CD8-positive, alpha-beta T cell (primary cell): ENCODE measurements at places on chromosomes 11 and 22.
A peak's percentile ranks its signal among the peaks of the same experiment; 100 is the strongest.

DNA sequence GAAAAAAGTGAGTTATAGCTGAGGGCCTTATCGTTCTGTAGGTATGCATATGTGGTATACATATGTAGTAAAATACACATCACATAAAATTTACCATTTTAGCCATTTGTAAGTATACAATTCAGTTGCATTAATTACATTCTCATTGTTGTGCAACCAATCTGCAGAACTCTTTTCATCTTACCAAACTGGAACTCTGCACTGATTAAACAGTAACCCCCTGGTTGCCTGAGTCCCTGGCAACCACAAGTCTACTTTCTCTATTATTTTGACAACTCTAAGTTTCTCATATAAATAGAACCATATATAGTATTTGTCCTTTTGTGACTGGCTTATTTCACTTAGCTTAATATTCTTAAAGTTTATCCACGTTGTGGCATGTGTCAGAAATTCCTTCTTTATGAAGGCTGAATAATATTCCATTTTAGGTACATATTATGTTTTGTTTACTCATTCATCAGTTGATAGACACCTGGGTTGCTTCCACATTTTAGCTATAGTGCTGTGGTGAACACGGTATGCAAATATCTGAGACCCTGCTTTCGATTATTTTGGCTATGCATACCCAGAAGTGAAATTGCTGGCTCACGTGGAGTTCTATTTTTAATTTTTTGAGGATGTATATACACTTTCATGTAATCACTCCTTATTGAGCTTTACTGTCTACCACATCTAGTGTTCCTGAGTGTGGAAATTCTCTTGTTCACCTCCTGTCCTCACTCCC, 1.6 kb upstream of the DDX10 start:
- no peak for DNase-seq

DNA sequence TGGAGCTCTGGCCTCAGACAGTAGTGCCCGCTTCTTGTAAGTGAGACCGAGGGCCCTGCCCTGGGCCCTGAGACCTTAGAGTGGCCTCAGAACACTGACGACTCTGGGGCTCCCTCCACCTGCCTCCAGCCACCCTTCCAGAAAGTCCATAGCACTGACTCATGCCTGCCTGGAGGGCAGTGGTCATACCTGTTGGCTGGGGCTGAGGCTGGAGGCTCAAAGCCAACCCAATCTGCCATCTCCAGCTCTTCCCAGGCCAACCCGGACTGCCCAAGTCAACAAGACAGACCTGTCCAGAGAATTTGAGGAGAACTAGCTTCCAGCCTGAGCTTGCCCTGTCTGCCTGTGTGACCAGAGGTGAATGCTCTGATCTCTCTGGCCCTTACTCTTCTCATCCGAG, 66.9 kb upstream of the TTLL12 start:
- no peak for DNase-seq

DNA sequence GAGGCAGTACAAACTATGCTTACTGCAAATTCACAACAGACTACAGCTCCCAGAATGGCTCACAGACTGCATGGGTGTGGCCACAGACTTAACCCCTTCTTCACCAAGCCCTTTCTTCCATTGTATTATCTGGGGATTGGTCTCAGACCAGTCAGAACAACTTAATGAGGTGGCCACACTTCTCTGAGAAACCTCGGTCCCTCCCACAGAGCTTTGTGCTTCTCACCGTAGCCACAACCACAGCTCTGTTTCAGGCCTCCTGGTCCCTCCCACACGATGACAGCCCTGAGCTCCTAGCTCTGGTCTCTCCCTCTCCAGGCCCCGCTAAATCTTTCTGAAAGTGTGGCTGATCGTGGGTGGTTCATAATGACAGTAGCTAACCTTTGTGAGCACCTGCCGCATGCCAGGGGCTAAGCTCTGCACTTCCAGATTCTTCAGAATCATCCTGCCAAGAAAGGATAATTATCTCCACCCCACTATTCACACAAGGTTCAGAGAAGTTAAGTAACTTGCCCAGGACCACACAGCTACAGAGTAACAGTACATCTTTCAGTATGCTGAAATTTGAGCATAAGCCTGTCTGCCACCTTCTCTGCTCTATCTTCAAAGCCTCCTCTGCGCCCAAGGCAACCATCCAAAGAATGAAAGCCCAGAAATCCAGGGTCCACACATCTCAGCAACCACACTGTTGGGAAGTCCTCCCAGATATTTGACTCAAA, 5.4 kb downstream of the PDE2A start:
- no peak for DNase-seq

- no peak for DNase-seq
Observed at GRCh38 chr11:47923667-47924066, 56.7 kb upstream of the PTPRJ start.

- DNase-seq: no peak
Observed at GRCh38 chr22:49803134-49803533, 24.5 kb downstream of the BRD1 start.

DNA sequence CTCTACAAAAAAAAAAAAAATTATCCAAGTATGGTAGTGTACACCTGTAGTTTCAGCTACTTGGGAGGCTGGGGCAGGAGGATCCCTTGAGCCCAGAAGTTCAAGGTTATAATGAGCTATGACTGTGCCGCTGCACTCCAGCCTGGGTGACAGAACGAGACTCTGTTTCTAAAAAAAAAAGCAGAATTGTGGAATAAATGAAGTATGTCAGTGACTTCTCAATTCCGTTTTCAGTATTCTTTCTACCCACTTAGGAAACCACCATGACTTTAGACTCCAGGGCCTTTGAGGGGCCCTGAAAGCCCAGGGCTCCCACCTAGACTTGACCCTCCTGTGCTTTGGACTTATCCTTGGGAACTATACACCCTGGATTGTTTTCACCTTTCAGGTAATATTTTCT, 6.5 kb upstream of the NUP160 start:
- DNase-seq: no peak

GRCh38 chr11:111162305-111162704, 83.2 kb upstream of the POU2AF2 start:
- no peak for DNase-seq

DNA sequence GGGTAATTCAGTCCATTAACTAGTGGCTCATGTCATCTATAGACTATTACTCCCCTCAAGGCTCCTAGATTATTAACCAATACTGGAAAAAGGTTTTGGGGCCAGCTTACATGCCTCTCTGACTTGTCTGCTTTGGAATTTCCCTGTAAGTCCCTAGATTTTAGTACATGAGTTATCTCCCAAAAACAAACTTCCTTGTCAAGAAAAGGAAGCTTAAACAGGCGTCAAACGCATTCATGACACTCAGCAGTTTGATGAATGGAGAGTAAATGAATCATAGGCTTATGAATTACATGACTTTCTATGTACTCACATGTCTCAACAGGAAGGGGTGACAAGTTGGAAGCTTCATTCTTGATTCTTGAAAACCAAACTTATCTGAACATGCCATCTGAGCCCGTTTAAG, 70.8 kb downstream of the BLID start:
- DNase-seq: no peak

DNA sequence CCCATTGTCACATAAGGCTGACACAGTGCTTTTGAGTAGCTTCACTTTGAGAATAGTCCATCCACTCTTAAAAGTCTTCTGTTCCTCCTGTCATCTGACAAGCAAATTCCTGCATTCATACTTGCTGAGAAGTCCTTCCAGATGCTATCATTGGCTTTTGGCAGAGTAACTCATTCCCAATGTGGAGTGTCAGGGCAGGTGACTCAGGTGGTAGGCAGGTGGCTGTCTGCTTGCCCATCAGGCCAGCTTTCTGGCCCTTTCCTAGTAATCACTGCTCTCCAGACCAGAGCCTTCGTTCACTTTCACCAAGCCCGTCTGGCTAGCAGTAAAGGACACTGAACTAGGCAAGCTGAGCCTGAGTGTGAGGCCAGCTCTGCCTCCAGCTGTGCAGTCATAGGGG, 162.5 kb upstream of the CCDC90B start:
- no peak for DNase-seq

GRCh38 chr22:44398856-44399837, 86.4 kb upstream of the SHISAL1 start:
- DNase-seq: no peak

DNA sequence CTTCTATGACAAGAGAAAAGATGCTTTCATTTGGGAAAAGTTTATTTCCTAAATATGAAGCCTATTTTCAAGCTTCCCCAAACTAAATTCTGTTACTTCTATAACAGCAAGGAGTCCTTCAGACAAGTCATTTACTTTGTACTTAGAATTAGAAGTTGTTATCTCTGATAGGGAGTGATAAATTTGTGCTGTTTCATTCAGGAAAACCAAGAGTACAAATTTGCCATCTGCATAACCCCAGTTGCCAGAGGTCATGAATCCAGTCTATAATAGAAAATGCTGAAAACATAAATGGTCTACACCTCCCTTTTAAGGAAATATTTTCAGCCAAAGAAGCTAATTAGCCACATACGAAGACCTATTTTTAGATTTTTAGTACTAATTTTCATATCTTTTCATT, 61.3 kb downstream of the SBF2 start:
- no peak for DNase-seq

DNA sequence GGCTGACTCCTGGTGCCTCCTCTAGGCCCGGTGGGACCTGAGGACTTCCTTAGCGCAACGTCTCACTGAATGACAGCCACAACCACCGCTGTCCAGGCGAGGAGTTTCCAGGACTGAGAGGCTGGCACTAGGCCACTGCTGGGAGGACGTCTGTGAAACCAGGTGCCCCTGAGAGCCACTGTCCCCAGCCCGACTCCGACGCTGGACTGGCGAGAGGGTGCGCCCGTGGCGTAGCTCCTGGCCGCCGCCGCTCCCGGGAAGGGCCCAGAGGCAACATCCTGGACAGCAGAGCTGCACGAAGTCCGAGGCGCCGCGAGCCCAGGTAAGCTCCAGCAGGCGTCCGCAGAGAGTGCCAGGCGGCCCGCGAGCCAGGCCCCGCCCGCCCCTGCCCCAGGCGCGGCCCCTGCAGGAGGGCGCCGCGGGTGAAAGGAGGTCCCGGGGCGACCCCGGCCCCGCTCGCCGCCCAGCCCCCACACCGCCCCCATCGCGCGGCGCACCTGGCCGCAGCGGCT, 525 bp downstream of the DGCR2 start:
- DNase-seq: no peak

DNA sequence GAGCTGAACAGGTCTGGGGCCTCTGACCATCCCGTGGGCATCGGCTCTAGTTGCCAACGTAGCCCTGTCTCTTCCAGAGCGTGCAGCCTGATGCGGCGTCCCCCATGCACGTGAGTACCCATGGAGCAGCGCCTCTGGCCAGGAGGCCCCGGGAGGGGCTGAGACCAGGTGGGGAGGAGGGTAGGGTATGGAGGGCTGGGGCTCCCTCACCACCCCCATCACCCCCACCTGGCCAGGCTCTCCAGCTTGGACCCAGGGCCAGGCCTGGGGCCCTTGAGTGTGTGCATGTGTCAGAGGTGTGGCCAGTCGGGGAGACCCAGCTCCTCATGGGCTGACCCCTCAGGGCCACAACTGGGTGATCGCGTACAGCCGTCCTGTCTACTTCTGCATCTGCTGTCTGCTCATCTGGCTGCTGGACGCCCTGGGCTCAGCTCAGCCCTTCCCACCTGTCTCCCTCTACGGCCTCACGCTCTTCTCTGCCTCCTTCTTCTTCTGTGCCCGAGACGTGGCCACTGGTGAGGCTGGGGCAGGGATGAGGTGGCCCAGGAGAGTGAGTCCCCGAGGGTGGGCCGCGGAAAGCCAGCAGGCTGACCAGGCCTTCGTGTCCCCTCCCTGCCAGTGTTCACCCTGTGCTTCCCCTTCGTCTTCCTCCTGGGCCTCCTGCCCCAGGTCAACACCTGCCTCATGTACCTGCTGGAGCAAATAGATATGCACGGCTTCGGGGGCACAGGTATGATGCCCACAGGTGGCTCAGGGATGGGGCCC, 8.5 kb downstream of the PCNX3 start:
- no peak for DNase-seq

DNA sequence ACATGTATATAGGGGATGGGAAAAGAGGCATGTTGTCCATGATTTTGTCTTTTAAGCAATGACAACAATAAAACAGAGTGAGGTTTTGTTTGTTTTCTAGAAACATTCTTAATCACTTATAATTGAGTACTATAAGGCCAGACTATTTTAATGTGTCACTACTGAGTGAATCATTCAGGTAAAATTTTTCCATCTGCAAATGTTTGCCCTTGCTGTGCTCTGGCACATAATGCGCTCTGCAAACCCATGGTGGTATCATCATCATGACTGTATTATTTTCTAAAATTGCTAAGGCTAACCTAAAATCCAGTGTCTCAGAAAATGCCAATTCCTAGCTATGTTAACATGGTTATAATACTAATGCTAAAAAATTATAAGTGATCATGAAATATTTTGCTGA, 261.2 kb downstream of the CADM1 start:
- no peak for DNase-seq

- DNase-seq: no peak
Observed at GRCh38 chr11:68525930-68526329, 65.4 kb downstream of the PPP6R3 start.

- DNase-seq: no peak
Observed at GRCh38 chr11:9566561-9567063, 6.9 kb upstream of the WEE1 start.

DNA sequence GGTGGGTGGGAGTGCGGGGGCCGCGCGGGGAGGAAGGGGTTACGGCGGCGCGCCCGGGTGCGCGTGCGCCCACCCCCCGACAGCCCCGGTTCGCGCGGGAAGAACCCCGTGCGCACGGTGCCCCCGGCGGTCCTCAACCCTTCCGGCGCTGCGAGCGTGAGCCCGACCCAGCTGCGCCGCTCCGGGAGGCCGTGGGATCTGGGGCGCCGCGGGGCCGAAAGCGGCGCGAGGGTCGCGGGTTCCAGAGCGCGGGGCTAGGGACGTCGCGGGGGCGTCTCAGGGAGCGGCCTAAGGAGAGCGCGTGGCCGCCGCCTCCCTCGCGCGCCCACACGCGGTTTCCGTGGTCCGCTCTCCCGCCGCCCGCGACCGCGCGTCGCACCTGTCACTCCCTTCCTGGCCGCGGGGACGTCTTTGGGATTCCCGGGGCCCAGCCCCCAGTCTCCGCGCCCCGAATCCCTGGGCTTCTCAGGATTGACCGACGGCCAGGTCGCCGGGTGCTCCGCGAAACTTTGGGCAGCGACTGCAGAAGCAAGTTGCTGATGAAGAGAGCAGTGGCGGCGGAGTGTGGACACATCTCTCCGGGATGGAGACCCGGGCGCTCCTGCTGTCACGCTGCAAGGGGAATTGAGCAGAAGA, 582 bp downstream of the SREBF2 start:
- DNase-seq: peak; percentile 74
